ENCODE measurements at places on chromosomes 16 and 17. TPM values are rescaled to one million over a fixed set of nuclear protein-coding genes. Genes with fewer than 3 reads are reported as not detected.

GRCh38 chr17:34715504-34715903 lies 136.1 kb downstream of the TMEM132E start:
- DNase-seq: no peak

DNA sequence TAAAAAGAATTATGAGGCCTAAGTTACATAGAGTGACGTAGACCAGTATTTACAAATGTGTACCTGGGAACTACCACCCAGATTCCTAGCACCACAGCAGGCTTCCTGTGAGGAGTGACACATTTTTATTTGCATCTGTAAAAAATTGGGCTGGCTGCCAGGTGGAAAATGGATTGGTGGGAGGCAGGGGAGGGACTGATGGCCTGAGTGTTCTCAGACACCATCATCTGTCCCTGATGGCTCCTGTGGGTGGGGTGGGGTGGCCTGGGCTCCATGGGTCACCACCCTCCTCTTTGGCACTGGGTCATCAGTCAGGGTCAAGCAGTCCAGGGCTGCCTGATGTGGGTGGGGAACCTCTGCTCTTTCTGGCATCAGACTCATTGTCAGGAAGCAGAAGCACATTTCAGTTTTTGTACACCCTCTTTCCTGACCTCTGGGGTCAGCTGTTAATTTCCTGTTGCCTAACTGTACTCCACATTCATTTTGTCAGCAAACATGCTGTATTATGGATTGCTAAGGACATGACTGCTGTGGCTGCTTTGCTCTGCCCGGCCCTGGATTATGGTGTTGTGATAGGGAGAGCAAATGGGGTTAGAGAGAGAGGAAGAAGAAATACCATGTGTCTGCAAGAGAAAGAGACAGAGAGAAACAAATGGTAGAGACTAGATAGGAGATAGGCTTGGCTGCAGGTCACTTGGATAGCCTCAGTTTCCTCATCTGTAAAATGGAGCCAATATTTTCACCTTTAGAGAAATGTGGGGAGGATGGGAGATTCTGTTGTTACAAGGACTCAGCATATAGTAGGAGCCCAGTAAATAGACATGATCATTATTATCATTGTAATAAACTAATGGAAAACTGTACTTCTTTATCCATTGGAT lies 11.6 kb upstream of the MFAP4 start:
- DNase-seq: peak; percentile 63

DNA sequence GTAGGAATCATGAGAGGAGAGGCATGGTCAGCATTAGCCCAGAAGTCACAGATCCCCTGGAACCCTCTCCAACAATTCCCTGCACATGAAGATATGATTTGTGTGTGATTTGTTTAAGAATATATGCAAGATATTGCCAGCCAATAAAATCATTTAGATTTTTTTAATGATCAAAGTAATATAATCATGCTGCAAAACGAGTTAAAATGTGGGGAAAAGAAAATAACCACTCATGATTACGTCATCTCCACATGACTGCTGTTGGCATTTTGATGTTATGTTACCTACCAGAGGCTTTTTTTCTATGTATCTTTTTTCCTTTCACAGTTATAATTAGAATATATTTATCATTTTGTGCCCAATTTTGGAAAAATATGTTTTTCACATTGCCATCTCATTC lies 22.4 kb downstream of the SLC35G3 start:
- DNase-seq: peak; percentile 22

GRCh38 chr17:78761789-78762406 lies 20.2 kb downstream of the CYTH1 start:
- DNase-seq: no peak

DNA sequence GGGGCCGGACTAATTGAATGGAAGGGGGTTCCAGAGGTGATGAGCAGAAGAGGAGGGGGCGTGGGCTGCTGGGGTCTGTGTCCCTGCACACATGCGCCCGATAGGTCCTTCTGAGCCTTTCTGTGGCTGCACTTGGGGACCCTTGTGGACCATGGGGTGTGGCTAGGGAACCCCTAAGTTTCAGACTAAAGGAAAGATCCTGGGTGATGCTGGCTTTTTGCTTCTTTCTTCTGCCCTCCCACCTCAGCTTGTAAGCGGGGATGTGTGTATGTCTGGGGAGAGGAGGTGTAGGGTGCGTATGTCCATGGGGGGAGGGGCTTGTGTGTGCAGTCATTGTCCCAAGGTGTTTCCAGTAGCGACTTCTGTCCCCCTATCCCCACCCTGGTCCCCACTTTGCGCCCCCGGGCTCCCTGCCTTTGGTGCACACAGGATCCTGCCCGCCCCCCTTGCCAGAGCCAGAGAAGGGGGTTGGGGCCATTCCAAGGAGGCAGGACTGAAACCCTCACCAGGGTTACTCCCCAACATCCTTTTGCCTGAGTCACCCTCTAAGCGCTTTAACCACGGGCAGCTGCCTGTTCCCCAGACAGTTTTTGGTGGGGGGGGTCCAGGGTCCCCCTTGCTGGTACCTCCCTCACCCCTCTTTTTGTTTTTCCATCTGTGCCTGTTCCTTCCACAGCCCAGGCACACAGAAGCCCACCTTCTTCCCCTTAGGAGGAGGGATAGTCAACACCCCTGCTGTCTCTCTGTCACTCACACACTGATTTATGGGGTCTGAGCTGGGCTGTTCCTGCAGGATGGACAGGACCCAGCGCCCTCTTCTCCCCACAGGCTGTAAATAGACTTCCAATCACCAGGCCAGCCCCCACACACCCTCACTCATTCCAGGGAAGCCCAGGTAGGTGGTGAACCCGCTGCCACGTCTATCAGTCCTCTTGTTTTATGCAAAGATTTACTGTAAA lies 83.2 kb downstream of the ARHGAP23 start:
- peak; percentile 39 for DNase-seq

PLCD3 gene
- 5.3 TPM for total RNA-seq

DNA sequence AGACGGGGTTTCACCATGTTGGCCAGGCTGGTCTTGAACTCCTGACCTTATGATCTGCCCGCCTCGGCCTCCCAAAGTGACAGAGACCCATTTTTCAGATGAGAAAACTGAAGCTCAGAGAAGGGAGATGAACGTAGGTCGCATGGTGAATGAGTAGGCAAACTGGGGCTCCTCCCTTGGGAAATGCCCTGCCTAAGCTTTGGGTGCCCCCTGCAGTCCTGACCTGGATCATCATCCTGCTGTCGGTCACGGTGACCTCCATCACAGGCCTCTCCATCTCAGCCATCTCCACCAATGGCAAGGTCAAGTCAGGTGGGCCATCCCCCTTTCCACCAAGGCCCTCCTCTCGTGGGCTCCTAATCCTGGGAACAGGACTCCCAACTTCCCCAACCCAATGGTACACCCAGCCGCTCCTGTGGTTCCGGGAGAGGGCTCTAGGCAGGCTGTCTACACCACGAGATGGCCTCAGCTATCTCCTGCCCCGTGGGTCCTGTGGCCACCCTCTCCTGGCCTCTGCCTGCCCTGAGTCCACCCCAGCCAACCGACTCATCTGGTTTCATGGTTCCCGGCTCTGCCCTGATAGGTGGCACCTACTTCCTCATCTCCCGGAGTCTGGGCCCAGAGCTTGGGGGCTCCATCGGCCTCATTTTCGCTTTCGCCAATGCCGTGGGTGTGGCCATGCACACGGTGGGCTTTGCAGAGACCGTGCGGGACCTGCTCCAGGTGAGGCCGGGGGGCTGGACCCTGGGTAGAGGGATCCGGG lies 4.7 kb downstream of the SLC12A3 start:
- peak; percentile 64 for DNase-seq

GRCh38 chr17:2994441-2994840 lies 69.0 kb downstream of the OR1D5 start:
- DNase-seq: no peak

- DNase-seq: no peak
These were observed 50.4 kb upstream of the ERN1 start for GRCh38 chr17:64180089-64181073.

ASGR1 gene
- total RNA-seq: 1.2 TPM

All from Daoy (cell line).